ENCODE measurements at places on chromosomes 3 and 15.

- no peak for DNase-seq
Observed at GRCh38 chr15:100858294-100858693, 21.3 kb upstream of the ALDH1A3 start.

- DNase-seq: no peak
Observed at GRCh38 chr3:105448338-105448982, 81.8 kb downstream of the ALCAM start.

- no peak for DNase-seq
Observed at GRCh38 chr3:49500205-49500731, 30.2 kb downstream of the DAG1 start.

GRCh38 chr3:10926256-10926810 lies 66.2 kb upstream of the SLC6A1 start:
- DNase-seq: no peak

- no peak for DNase-seq
Observed at GRCh38 chr3:151356794-151357462, 27.6 kb upstream of the P2RY13 start.

- no peak for DNase-seq
Observed at GRCh38 chr3:179671747-179672242, 19.0 kb downstream of the USP13 start.

DNA sequence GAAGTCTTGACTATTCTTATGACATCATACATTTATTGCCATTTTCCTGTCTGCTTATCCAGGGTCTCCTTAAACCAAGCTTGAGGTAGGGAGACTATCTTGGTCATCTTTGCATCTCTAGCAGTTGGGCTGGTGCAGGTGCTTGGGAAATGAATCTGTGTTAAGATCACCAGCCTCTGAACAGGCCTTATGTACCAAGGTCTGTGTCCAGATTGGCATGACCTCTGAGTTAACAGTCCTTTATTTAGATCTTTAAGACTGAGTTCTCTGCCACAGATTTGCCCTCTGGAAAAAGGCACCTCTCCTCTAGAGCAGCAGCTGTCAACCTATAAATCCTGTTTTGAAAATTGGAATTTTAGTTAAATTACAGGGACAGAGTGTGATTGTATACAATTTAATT lies 35.4 kb downstream of the RAB7A start:
- DNase-seq: no peak

- no peak for DNase-seq
Observed at GRCh38 chr3:169345662-169346331, 317.7 kb downstream of the MECOM start.

DNA sequence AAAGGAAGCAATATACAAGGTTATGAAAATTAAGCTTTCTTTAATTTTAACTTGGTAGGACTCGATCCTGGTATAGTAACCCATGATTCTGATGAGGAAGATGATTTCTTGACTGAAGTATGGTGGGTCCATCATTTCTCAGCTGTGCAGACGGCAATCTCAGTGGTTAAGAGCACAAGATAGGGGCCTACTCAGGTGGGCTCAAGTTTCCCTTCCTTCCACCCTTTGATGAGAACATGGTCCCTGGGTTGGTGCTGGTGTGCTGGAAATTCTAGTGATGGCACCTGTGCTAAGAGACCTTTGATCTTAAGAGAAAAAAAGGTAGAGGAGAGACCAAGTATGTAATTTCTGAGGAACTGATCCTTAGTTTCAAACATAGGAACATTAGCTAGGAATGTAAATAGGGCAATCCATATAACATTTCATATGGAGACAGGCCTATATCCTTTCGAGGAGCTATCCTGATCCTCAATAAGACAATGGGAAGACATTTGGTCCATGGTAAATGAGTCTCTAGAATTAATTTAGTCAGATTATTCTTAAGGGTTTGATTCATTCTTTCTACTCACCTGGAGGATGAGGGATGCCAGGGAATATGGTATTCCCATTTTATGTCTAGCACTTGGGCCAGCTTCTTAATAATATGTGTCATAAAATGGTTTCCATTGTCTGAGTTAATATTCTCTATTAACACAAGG lies 104.5 kb upstream of the NECTIN3 start:
- DNase-seq: no peak

DNA sequence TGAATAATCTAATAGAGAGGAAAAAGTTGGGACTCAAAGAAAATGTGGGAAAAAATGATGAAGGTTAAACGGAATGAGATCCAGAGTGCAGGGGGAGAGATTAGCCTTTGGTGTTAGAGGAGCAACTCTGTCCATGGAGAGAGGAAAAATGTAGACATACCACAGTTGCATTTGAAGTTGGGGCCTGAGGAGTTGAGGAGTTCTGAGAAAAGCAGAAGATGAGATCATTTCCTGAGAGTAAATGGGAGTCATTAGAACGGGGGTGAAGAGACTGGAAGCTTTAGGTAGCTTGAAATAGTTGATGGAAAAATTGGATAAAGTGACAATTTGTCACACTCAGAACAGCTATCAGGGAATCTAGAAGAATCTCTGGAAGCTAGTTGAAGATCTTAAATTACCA lies 7.3 kb downstream of the CCR5AS start:
- no peak for DNase-seq

DNA sequence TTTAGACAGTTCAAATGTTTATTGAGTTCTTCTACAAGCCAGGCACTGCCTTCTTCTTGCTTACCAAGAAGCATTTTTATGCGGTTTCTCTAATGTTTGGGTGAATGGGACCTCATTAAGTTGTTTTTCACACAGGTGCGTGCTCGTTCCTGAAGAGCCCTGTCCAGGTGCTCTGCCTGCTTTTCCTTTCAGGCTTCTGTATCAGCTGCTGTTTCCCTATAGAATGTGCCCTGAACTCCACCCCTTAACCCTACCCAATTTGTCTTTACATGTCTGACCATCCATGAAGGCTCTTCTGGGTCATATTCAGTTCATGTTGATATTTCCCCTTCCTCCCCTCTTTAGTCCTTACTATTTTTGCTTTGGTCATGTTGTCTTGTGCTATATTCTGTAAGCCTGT lies 22.4 kb upstream of the GOLGA6L10 start:
- DNase-seq: no peak

DNA sequence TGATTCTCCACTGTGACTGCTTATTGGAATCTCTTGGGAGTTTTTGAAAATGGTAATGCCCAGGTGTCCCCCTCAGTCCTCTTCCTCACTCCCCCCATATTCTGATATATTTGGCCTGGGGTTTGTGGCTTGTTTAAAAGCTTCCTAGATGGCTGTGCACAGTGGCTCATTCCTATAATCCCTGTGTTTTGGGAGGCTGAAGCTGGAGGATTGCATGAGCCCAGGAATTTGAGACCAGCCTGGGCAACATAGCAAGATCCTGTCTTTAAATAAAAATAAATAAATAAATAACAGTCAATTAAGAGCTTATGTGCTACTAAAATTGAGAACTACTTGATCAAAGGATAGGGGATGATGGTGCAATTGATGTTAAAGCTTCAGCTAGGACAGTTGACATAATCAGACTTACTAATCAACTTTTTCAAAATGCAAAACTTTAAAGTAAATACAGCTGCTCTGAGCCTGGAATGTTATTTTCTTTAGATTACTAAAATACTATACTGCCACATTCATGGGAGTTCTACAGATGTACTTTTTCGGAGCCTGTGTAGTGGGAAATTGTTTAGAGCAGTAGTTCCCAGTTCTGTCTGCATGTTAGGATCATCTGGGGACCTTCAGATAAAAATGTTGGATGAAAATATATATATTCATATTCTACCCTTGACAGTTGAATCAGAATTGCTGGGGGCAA lies 33.4 kb downstream of the ARIH1 start:
- no peak for DNase-seq

DNA sequence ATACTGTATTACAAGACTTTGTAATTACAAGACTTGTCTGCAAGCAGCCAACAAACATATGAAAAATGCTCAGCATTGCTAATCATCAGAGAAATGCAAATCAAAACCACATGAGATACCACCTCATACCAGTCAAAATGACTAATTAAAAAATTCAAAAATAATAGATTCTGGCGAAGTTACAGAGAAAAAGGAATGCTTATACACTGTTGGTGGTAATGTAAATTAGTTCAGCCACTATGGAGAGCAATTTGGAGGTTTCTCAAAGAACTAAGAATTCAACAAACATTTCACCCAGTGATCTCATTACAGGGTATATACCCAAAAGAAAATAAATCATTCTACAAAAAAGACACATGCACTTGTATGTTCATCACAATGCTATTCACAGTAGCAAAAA lies 617.5 kb upstream of the CCDC54 start:
- DNase-seq: no peak

DNA sequence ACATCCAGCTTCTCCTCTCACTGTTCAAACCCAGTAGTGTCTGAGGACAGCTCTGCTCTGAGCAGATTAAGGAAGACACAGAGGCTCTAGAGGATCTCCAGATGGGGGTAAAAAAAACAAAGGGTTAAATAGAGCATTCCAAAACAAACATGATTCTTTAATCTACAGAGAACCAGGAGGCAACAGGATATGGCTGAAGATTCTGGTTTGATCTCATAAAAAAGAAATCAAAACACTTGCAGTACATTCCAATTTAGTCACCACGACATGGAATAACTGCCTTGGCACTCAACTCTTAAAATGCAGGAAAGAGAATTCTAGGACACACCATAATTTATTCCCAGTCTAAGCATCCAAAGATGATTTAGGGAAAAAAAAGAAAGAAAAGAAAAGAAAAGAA lies 32.0 kb downstream of the TM4SF4 start:
- DNase-seq: no peak

DNA sequence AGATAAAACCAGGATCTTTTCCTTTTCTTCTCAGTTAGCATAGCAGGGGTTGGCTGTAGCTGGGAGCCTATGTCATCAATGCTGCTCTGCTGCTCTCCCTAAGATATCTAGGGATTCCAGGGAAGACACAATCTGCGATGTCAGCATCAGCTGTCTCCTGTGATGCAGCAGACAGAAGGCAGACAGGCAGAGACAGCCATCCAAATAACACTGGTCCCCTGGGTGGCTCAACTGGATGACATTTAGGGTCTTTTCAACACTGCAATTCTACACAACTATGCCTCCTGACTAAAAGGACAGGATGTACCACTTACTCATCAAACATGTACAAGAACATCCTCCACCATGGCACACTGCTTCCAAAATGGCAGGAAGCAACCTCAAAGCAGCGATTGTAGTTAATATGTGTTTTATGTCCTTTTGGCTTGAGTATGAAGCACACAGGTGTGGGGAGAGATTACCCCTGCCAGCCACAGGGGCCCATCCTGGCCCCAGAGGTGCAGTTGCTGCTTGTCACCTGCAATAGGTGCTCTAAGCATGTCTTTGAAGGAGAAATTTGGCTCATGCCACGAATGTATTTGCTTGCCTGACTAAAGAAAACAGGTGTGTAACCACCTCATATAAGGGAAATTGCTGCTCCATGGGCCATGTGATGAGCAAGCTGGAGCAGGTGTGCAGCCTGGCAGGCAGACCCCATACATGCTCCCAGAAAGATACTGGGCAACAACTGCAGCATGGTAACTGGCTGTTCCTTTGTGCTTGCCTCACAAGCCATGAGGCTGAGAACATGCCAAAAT lies 357.8 kb downstream of the VPS13C start:
- no peak for DNase-seq

DNA sequence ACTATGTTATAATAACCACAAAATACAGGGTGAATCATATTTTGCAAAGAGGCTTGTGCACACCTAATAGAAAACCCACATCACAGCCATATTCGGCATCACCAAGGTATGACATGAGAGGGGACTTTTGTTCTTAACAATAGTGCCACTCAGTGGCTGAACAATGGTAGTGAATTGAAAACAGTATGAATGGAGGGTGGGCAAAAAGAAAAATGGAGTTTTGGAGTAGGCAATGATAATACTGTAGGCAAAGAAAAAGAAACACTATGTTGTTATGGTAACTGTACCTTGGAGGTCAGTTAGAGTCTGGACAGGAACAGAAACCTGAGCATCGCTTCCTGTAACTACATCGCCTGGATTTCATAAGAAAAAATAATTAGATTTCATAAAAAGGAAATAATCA lies 348.6 kb downstream of the PLCL2 start:
- DNase-seq: no peak

DNA sequence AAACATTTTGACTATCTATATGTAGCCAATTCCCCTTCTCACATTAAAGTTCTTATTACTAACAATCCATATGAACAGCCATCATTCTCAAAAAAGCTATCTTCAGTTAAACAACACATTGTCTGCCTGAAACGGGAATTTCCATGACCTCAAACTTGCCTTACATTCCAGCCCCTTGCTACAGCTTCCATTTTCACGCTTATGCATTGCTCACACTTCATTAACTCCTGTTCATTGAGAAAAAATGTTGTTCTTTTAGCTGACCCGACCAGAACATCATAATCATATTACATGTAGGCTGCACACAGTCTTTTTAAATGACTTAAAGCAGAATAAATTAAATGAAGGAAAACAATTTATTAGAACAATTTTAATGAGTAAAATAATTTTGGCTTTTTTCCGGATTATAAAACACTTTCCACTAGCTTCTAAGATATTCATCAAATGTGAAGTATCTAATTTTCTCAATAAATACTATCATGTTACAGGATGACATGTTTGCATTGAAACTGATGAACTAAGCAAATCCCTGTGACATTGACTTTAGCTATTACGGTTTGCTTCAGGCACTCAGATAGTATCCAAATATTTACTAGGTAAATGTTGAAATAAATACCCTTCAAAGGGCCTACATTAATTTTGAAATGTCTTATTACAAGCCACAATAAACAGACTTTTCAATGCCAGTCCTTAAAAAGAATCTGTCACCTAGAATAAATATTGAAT lies 49.9 kb downstream of the P3H2 start:
- no peak for DNase-seq

GRCh38 chr15:50257924-50258323 lies 7.6 kb downstream of the HDC start:
- no peak for DNase-seq

GRCh38 chr3:16604887-16605602 lies at the start of gene DAZL:
Gene DAZL (minus strand): TSS chr3:16605423. CDS start chr3:16605205, 218 bp downstream.
- no peak for DNase-seq

GRCh38 chr15:75594276-75594675 lies 15.2 kb upstream of the PTPN9 start:
- no peak for DNase-seq

DNA sequence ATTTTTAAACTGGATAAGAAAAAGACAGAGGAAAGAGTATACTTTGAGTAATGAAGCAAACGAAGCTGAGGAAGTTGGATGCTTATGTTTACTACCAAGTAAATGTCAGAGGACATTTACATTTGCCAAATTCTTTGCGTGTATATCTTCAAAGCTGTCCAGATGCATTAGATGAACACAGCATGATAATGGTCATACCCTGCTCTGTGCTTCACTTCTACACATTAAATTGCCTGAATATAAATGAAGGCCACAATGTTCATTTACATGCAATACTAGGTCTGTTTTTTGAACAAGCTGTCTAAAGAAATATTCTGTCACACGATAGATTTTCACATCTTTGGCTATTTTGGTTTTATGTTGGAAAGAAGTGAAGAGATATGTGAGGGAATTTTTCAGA lies 405.8 kb upstream of the ADAMTS9 start:
- DNase-seq: no peak

GRCh38 chr15:31303726-31304648 lies 22.6 kb upstream of the KLF13 start:
- no peak for DNase-seq

GRCh38 chr15:49145651-49146609 lies 9.5 kb downstream of the COPS2 start:
- DNase-seq: no peak

Measured in stimulated activated CD4-positive, alpha-beta T cell treated with anti-CD3 and anti-CD28 coated beads, Interleukin-15, amount 100 ng/mL, for 1 hour (primary cell).